ENCODE measurements at places on chromosomes 1 and 21.

- no peak for DNase-seq
Measured at GRCh38 chr1:61337981-61338848, 255.9 kb downstream of the NFIA start.

DNA sequence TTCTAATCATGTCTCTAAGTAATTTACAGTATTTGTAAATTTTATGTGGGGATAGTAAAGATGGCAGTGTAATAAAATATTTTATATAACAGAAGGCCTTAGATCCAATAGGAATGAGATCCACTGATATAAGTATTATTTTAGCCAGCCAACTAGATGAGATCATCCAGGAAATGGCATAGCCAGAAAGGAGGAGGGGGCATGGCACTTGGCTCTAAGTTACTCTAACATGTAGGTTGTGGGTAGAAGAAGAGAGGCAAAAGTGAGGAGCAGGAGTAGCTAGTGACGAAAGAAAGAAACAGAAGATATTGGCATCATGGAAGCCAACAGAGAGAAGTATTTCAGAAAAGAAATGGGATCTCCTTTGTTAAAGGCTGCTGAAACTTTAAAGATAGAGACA is 426.1 kb downstream of the PTPRC start:
- no peak for DNase-seq

DNA sequence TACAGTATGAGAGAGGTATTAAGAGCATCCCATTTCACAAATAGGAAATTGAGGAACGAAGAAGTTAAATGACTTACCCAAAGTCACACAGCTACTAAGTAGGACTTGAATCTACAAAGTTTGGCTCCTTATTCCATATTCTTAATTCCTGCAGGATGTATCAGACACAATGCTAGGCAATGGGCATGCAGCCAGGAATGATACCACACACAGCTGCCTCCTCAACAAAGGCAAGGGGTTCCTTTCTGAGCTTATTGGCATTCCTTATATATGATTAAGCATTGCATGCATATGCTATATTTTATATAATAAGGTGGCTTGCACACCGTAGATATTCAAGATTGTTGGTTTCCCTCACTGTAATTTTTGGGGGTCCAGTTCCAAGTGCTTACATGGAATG is 34.2 kb upstream of the JUN start:
- DNase-seq = no peak

DNA sequence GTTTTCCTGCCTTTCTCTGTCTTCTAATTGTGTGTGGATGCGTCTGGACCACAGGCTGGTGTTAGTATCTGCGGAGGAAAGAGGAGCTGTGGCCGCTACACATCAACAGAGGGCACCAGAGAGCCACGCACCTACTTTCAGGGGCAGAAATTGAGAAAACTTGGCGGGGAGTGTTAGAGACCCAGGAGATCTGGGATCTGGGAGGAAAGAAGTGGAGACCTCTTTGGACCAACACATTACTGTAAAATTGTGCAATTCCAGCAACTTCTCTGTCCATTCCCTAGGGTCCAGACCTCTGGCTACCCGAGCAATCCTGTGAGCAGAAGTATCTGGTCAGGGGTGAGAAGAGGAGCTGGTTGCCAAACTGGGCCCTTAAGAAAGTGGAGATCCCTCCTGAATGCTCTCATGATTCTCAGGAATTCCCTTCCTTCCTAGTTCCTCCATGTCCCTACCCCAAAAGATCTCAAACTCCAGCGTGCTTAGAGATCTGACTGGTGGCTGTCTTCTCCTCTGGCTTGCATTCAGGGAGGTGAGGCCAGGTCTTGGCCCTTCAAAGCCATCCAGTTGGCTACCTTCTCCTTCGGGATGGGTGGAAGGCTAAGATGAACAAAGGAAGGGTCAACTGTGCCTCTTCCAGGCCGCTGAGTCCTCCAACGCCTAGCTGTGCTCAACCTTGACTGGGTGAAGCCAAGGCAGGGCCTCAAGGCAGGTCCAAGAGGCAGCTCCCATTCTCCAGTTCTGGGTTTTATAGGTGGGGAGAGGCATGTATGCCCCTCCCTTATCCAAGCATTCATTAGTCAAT is 1.2 kb upstream of the KIRREL1 start:
- DNase-seq = no peak

DNA sequence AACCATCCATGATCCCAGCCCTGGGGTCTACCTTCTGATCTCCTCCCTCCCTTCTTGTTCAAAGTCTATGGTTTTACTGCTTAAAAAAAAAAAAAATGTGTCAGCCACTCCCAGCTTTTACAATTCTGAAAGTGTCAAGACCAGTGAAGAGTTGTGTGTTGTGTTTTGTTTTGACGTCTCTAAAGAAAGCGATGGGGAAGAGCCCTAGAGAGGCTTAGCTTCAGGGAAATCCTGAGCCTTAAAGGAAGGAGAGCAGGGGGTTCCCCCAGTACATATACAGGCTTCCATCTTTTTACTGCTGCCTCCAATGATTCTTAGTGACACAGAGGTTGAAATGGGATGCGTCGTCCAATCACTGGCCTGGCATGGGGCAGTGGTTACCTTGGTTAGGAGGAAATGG is 13.9 kb upstream of the FMOD start:
- no peak for DNase-seq

DNA sequence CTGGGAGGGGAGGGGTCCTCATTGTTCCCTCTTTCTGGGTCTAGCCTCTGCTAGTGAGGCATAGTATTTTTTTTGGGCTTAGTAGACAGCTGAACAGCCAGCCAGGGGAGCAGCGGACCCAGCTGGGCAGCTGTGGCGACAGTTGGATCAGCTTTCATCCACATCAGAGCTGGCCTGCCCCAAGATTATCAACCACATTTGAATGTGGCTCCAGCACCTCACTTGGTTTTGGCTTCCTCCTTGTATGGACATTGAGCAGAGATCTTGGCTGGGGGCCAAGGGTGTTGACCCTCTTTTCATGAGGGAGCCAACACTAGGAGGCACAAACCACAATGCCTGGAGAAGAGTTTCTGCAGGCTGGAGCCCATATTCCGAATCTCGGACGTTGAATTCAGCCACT is 25.0 kb downstream of the WNT4 start:
- no peak for DNase-seq

- no peak for DNase-seq
Measured at GRCh38 chr1:26915204-26915842, 1.5 kb upstream of the NR0B2 start.

DNA sequence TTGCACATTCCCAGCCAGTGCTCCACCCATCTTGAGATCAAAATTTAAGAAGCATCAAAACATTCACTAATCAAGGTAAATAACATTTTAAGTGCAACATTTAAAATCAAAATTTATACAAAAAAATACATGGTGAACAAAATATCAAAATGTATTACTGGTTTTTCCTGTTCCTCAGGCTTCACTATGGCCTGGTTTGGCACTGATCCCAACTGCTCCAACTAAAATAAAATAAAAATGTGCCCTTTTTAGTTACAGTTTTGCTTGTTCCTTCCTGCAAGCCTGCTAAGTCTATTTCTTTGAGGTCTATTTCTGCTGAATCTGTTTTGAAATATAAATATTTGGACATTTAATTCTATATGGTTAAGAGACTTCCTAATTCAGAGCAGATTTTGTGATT is 54.9 kb downstream of the ADAMTS1 start:
- no peak for DNase-seq

DNA sequence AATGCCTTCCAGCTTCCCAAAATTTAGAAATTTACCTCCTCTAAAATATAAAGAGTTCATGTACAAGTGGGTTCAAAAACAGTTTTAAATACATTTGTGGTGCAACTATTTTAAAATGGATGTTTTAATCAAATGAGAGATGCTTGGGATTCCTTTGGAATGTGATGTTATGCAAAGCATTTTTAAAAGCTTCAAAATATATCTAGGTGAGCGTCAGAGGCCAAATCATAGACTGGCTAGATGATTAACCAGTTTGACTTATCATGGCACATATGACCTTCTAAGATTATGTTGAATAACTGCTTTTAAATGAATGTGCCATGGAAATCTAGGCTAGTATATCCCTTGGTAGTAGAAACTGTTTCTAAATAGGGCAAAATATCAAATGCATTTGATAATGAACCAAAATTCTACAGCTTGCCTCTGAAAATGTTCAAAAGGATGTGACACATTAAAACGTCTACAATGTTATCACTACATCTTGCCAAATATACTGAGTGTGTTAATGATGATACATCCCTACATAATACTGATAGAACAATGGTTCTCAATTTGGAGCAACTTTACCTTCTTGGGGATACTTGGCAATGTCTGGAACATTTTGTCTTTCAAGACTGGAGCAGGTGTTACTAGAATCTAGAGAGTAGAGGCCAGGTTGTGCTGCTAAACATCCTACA is 650.9 kb upstream of the ADGRL2 start:
- DNase-seq = no peak

DNA sequence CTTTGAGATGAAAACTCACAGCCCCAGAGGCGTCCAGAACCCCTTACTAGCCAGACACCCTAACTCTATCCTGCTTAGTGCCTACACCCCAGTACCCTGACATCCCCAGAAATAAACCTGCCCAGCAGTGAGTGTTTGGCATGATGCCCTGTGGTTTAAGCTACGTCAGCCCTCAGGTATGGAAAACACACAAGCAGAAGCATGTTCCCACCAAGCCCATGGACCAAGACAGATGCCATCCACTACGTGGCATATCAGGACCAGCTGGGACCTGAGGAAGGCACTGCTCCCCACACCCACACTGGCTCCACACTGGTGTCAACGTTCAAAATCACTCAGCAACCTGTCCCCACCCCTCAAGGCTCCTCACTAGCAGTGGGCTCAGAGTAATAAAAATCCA is 116.4 kb downstream of the SYT2 start:
- DNase-seq = no peak

DNA sequence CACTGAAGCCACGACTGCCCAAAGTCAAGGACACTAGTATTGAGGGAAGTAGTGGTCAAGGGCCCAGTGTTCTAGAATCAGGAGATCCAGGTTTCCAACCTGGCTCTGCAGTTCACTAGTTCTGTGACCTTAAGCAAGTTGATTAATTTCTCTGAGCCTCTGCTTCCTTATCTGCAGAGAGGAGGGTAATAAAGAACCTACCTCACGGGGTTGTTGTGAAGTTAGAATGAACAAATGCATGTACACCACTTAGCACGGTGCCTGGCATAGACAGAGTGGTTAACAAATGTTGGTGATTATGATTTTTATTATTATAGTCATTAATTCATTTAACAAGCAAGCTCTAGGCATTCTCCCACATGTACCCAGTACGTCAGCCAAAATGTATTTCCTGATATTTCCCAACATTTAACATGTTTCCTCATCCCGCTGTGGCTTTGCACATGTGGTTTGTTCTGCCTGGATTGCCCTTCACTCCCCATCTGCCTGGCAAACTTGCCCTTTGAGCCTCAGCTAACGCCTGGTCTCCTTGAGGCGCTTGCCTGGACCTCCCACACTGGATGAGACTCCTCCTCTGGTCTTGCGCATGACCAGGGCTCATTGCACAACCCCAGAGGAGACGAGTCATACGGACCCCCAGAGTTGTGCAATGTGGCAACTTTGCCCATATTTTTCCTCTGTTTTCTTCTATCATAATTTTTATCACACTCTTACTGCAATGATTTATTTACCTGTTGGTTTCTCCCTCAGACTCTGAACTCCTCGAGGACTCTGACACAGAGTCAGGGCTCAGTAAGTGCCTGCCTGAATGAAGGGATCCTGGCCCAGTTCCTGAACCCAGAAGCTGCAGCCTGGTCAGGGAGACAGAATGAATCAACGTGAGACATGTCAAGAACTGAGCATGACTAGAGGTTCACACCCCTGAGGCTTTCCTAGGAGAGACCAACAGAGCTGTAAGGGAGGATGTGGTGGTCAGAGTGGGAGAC is 20.7 kb upstream of the MFSD2A start:
- DNase-seq = no peak

GRCh38 chr21:25691976-25692375 is 42.7 kb downstream of the ATP5PF start:
- DNase-seq = no peak

GRCh38 chr1:44588551-44589210 is 85.6 kb downstream of the TMEM53 start:
- no peak for DNase-seq

GRCh38 chr1:212421165-212421564 is 6.5 kb upstream of the PACC1 start:
- no peak for DNase-seq

GRCh38 chr21:29667651-29668050 is 272.1 kb downstream of the GRIK1 start:
- no peak for DNase-seq

DNA sequence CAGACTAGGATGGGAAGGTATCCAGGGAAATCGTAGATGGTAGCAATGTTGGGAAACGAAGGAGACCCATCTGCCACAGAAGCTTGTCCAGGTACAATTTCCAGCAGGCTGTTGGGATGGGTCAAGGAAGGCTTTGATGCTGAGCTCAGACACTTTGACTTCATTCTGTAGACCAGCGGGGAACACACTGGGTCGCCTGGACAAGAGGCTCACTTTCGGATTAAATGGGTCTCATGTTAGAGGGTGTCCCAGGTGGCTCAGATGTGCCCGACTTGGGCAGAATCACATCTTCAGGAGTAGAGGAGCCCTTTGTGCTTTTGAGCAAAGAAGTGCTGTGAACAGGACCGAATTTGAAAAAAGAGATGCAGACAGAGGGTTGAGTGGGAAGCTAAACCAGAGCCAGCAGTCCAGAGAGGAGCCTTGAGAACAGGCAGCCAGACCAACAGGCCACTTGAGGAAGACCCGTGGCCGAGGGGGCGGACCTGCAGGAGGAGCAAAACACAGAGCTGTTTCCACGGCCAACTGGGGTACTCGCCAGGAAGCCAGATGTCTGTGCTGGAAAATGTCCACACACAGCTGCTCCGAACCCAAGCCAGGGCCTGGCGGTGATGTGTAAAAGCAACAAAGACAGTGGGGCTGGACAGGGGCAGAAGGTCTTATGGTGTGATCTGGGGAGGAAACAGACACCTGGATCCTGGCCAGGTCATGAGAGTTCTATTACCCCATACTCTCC is 146.9 kb downstream of the AJAP1 start:
- no peak for DNase-seq

DNA sequence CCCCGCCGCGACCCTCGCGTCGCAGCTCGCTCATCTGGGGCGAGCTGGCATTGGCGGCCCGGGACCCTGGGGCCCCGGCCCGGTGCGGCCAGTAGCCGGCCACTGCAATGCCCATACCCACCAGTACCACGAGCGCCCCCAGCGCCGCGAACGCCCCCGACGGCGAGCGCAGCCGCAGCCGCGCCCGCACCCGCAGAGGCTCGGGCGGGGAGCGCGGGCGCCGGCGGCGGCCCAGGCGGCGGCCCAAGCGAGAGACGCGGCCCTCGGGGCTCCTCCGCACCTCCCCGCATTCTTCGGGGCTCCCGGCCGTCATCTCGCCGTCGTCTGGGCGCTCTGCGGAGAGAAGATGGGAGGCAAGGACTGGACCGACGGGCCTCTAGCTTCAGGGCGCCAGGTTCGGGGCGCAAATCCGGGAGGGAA is 2.2 kb downstream of the TMEM200B start:
- DNase-seq = no peak

- no peak for DNase-seq
Measured at GRCh38 chr1:24806588-24806987, 61.3 kb downstream of the CLIC4 start.

GRCh38 chr1:211524521-211524920 is 32.6 kb upstream of the RD3 start:
- no peak for DNase-seq

- DNase-seq = peak; percentile 42
Measured at GRCh38 chr1:51234721-51235425, 1.2 kb upstream of the RNF11 start.
